AG10803 (cell line): ENCODE measurements at places on chromosomes 5 and 9.

- DNase-seq: no peak
Measured at GRCh38 chr5:3333105-3333504, 262.5 kb upstream of the IRX1 start.

DNA sequence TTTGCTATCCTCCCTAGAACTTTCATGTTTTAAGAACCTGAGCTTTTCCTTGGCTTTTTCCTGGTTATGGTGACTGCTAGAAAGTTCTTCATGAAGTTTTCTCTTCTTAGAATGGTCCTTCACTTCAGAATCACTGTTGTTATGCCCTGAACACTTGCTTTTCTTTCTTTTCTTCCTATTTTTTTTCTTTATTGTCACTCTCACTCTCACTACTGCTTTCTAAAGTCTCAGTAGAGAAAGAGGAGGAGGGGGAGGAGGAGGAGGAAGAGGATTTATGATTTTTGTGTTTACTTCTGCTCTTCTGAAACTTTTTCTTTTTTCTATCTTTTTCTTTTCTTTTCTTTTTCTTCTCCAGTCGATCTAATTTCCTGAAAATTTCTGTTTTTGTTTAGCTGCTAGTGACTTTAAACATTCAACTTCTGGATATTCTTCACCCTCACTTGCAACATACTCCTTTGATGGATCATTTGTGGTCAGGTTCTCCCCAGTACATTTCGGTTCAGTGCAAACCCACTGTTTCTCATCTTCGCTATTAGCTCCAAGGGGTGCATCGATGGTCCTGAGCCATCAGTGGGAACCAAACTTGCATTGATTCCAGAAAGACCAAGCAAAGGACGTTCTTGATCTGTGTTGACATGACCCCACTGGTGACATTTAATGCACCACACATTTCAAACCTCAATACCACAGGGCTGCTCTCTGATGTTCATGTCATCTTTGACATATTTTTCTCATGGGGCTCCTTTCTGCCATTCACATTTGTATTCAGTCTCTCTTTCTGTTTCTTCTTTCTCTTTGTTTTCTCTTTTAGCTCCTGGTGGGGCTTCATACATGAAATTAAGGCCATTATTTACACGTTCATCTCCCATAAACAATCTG, 81.6 kb upstream of the HAND1 start:
- DNase-seq: no peak

GRCh38 chr9:108772301-108772894, 83.4 kb downstream of the ACTL7B start:
- DNase-seq: no peak

GRCh38 chr9:90016272-90016671, 411.5 kb downstream of the GADD45G start:
- no peak for DNase-seq

DNA sequence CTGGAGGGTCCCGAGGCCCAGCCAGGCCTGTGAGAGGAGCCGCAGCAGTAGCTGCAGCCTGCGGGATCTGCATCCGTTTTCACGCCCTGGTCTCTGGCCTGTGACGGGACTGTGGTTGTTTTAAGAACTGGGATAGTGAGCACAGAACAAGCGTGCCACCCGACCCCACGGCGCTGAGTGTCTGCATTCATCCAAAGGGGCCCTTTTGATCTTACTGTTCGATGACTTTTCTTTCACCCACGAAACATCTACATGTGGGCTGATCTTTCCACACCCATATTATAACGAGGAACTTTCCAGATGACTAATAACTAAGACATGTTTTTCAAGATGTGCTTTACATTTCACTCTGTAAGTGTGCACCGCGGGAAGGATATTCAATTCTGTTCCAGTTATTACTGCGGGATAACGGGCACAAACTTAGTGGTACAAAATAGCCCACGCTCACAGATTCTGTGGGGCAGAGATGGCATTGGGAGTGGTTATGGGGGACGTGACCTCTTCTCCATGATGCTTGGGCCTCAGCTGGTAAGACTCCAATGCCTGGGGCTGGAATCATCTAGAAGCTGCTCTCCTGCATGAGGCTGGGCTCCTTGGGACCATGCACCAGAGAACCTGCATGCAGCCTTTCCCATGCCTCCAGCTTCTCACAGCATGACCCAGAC, 165.0 kb downstream of the SYK start:
- peak; percentile 58 for DNase-seq

DNA sequence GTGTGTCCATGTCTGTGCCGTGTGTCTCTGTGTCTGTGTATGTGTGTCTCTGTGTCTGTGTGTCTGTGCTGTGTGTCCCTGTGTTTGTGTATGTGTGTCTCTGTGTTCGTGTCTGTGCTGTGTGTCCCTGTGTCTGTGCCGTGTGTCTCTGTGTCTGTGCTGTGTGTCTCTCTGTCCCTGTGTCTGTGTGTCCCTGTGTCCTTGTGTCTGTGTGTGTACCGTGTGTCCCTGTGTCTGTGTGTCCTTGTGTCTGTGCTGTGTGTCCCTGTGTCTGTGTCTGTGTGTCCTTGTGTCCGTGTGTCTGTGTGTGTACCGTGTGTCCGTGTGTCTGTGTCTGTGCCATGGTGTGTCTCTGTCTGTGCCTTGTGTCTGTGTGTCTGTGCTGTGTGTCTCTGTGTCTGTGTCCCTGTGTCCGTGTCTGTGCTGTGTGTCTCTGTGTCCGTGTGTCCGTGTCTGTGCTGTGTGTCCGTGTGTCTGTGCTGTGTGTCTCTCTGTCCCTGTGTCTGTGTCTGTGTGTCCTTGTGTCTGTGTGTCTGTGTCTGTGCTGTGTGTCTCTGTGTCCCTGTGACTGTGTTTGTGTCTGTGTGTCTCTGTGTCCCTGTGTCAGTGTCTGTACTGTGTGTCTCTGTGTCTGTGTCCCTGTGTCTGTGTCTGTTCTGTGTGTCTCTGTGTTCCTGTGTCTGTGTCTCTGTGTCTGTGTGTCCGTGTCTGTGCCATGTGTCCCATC, 23.2 kb downstream of the CACNA1B start:
- DNase-seq: no peak

DNA sequence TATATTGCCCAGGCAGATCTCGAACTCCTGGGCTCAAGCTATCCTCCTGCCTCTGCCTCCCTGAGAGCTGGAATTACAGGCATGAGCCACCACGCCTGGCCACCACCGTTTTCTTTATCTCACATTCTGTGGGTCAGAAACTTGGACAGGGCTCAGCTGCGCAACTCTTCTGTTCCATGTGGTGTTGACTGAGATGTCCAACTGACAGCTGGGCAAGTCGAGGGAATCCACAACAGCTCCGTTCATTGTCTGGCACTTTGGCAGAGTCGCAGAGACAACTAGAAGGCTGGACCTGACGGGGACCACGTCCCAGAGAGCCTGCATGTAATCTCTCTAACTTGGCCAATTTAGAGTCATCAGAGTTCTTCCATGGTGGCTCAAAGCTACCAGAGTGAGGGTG, 36.2 kb upstream of the AOPEP start:
- DNase-seq: no peak

GRCh38 chr9:101567725-101568350, 26.9 kb downstream of the PPP3R2 start:
- no peak for DNase-seq

DNA sequence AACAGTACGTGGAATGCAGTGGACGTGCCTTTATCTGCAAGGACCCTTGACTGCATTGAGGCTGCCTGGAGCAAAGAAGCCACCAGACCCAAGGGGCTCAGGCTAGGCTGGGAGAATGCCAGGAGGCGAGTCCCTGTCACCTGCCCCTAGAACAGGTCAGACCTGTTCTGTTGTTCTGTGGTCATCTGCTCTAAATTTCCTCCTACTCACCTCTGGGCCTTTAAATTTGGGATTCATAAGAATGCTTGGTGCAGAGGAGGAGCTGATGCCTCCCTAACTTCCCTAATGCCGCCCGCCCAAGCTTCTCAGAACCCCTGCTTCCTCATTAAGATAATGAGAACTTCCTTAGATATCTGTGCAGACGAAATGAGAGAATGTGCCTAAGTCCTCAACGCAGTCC, 32.0 kb downstream of the DAPK1 start:
- DNase-seq: no peak

DNA sequence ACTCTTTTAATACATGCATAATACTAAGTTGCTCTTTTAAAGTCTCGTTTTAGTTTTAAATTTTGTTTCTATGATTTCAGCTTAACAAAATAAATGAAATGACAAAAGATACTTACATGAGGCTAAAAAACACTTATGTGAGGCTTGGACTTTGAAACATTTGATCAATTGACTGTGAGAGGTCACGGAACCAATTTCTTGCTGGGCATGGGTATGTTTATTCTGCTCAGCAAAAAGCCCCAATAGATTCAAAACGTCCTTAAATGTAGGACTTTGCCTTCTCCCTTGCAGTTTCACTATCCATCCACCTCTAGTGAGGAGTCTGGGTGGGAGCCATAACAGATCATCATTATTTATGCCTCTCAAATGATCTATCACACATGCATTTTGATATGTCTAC, 191.9 kb downstream of the ZSWIM6 start:
- no peak for DNase-seq

- no peak for DNase-seq
Measured at GRCh38 chr5:169439362-169439761, 138.4 kb upstream of the SLIT3 start.

- peak; percentile 98 for DNase-seq
Measured at GRCh38 chr5:173472164-173472563, 143.9 kb upstream of the STC2 start.

GRCh38 chr5:140317859-140318258, 15.0 kb upstream of the PFDN1 start:
- peak; percentile 67 for DNase-seq

DNA sequence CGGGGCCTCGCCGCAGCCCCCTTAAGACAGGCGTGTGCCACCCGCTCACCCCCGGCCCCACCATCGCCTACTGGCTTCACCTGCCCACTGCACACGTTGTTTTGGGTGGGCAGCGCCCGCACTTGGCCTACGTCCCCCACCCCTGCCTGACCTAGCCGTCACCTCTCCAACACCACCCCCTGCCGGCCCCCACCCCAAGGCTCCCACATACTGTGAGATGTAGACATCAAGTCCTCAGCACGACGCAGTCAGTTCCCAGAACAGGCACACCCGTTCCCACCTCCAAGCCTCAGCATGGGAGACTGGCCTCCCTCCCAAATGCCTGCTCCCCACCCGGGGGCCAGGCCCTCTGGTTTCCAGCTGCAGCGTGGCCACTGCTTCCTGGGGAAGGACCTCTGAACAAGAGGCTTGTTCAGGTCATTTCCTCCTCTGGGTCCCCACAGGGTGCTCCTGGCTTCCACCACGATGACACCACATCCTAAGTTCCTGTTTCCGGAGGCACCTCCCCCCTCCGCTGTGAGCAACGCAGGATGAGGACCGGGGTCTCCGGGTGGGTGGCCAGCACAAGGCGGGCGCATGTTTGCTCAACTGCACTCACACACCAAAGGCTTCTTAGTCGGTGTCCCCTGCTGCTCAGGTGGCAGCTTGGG, 11.3 kb downstream of the DBN1 start:
- DNase-seq: no peak

DNA sequence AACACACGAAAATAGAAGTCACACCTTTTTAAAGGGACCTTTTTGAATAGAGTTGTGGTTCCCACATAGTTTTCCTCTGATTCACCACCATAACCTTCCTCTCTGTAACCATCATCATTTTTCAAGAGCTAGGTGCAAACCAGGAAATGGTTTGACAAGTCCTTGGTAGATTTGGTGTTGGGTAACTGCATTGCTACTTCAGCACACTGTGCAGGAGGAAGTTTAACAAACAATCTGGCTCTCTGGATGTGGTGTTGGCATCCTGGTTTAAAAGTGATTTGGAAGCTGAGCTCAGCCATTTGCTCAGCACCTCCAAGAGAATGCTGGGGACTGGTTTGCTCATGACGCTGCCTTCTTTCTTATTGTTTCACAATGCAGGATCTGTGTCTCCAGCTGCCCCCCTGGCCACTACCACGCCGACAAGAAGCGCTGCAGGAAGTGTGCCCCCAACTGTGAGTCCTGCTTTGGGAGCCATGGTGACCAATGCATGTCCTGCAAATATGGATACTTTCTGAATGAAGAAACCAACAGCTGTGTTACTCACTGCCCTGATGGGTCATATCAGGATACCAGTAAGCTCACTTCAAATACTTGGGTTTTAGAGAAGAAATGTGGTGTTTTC, 213.1 kb downstream of the RFK start:
- DNase-seq: peak; percentile 49

DNA sequence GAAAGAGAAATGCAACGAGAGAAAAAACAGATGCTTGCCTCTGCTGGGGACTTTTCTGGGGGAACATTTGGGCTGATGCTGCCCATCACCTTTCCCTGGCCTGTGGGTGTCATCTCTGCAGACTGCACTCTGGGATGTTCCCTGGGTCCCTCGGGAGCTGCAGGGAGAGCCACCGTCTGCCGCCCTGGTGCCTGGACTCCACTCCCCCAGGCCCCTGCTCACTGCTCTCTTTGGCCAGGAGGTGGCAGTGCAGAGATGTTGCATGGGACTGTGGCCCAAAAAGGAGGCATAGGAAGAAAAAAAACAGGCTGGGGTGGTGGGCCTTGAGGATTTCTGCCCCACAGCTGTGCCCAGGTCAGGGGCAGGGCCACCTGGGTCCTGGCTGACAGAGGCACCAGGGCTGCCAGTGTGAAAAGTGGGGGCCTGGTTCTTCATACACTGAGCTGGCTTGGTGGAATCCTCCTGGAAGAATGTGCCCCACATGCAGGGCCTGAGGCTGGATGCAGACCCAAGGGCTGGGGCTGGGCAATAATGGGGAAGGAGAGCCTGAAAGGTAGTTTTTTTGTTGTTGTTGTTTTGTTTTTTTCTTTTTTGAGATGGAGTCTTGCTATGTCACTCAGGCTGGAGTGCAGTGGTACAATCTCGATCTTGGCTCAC, 353.6 kb downstream of the SLIT3 start:
- peak; percentile 40 for DNase-seq

GRCh38 chr9:126707083-126707482, 93.4 kb downstream of the LMX1B start:
- DNase-seq: no peak

GRCh38 chr5:53362521-53362941, 117.9 kb upstream of the FST start:
- peak; percentile 99 for DNase-seq

- DNase-seq: peak; percentile 68
Measured at GRCh38 chr9:110261632-110262031, 5.3 kb upstream of the TXN start.

- DNase-seq: no peak
Measured at GRCh38 chr9:125239631-125240597, 1.2 kb downstream of the HSPA5 start.

DNA sequence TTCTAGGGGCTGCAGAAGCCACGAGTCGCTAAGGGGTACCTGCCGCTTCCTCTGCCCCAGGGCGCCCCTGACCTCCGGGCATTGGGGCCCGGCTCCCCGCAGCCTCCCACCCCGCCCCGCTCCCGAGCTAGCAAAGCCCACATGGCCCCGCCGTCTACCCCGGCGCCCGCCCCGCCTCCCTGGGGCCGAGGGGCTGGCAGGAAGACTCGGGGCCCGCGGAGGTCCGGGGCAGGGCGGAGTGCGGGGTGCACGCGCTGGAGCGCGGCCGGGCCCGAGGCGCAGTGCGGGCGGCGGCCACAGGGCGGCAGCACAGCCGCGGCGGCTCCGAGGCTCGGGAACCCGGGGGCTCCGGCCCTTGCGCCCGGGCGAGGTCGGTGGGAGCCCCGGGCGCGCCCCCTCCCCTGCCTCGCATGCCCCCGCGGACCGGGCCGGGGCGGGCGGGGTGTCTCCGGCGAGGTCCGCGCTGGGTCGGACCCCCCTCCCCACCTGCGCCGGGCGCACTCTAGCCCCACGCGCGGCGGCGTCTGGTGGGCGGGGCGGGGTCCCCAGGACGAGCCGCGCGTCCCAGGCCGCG, 6.7 kb downstream of the NRARP start:
- DNase-seq: no peak

GRCh38 chr5:67992923-67993322, 222.6 kb upstream of the PIK3R1 start:
- peak; percentile 49 for DNase-seq
